ENCODE measurements at places on chromosomes 3 and 15.

GRCh38 chr15:55824857-55825613, 82.1 kb upstream of the PRTG start:
- DNase-seq: no peak

GRCh38 chr3:117433427-117433826, 723.8 kb downstream of the TUSC7 start:
- no peak for DNase-seq

DNA sequence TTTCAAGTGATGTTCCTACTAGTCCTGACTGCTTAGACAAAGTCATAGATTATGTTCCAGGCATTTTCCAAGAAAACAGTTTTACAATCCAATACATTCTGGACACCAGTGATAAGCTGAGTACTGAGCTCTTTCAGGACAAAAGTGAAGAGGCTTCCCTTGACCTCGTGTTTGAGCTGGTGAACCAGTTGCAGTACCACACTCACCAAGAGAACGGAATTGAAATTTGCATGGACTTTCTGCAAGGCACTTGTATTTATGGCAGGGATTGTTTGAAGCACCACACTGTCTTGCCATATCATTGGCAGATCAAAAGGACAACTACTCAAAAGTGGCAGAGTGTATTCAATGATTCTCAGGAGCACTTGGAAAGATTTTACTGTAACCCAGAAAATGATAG, 3.8 kb downstream of the TIPARP start:
- DNase-seq: no peak

- DNase-seq: no peak
These were observed 68.0 kb upstream of the HES1 start for GRCh38 chr3:194067949-194068362.

- DNase-seq: no peak
These were observed 34.8 kb downstream of the EHD4 start for GRCh38 chr15:41937568-41937923.

DNA sequence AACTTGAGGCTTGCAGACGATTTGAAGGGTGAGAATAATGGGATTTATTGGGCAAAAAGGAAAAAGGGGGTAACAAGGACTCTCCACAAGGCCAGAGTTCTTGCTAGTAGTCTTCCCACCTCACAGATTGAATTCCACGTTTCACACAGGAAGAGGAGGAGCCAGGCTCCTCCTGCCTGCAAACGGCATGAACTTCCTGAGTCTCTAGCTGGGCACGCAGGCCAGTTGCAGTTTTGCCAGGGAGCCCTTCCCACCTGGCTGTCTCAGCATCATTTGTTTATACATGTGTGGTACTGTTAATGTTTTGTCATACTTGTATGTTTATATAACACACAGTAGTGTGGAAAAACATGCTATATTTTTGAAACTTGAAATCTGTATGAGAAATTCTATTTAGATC, 155.0 kb downstream of the NLGN1 start:
- DNase-seq: no peak

GRCh38 chr3:194984066-194984465, 286.9 kb downstream of the XXYLT1 start:
- no peak for DNase-seq

DNA sequence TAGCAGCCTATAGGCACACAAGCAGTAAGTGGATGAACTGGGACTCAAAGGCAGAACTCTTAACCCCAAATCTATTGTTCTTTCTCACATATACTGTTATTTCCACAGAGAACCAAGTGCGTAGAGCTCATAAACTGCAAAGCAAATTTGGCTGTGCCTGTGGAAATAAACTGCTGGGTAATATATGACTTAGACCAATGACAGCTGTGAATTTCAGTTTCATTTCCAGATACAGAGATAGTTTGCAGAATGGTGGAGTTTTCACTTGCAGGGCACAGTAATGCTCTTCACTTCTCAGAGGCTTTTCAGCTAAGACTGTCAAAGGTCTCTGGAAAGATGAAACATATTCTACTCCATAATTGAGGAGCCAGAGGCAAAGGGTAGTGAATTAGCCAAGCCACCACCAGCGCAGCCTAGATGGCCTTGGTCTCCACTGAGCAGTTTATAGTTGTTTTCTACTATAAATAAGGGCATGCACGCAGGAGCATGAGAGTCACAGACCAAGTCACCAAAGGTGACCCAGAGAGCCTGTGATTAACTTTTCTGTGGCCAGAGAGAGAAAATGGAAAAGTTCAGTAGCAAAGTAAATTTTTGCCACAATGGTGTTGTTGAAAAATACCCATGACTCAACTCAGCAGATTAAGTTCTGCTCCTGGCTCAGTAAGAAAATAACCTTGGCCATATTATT, 180.7 kb upstream of the GRM7 start:
- no peak for DNase-seq

- DNase-seq: no peak
These were observed 761.7 kb upstream of the SEMA6D start for GRCh38 chr15:46955576-46955975.

GRCh38 chr15:40352281-40352901, 1.6 kb downstream of the PHGR1 start:
- DNase-seq: no peak

GRCh38 chr15:42324308-42324707, 35.0 kb upstream of the CAPN3 start:
- no peak for DNase-seq

DNA sequence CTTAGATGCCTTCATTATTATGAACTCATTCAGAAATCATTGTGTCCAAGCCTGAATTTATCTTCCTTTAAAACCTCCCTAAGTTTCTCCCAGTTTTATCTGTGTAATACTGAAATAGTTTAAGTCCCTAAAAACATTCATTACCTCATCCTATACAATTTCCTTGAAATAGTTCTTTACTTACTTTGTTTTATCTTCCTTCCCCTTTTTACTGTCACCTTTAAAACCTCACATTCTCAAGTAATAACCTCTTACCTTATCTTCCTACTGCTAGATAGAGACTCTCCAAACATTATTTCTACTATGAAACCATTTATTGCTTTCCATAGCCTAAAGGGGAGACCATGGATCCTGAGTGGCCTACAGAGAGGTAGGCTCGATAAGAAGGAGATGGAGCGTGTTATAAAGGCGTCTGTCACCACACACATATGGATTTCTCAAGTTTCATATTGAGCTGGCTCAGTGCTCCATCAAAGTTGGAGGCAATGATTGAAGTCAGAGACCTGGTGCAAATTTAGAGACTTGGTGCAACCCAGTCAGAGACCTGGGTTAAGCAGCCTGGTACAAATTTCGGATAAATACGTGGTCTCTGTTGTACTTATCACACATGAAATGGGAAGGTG, 140.4 kb downstream of the NFKBIZ start:
- no peak for DNase-seq

DNA sequence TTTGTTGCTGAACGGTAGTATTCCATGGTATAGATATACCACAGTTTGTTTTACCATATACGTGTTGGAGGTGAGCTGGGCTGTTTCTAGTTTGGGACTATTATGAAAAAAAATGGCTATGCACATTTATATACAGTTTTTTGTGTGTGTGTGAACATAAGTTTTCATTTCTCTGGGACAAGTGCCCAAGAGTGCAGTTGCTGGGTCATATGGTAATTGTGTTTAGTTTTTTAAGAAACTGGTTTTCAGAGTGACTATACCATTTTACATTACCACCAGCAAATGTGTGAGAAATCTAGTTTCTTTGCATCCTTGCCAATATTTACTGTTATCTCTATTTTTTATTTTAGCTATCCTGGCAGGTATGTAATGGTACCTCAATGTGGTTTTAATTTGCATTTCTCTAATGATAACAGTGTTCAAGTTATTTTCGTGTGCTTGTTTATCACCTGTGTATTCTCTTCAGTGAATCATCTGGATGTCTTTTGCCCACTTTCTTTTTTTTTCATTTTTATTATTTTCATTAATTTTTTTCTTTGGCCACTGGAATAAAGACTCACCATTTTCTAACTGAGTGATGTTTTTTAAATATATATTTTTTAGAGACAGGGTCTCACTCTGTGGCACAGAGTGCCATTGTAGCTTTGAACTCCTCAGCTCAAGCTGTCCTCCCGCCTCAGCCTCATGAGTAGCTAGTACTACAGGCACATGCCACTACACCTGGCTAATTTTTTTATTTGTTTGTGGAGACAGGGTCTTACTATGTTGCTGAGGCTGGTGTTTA, 75.3 kb downstream of the ZNF609 start:
- no peak for DNase-seq

DNA sequence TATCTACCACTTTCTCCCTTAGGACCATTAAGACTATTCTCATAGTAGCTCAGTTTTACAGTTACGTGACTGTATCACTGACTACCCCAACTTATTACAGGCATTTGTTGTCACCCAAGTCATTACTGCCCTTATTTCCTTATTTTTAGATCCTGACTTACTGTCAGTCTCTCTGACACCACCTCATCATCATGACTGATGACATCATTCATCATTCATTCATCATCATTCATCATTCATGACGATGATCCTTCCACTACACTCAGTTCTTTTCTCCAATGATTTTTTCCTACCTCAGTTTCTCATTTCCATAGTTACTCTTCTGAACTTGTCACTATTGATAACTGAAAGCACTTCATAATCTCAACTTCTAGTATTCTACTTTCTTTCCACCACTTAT, 83.8 kb downstream of the ADAM10 start:
- no peak for DNase-seq

DNA sequence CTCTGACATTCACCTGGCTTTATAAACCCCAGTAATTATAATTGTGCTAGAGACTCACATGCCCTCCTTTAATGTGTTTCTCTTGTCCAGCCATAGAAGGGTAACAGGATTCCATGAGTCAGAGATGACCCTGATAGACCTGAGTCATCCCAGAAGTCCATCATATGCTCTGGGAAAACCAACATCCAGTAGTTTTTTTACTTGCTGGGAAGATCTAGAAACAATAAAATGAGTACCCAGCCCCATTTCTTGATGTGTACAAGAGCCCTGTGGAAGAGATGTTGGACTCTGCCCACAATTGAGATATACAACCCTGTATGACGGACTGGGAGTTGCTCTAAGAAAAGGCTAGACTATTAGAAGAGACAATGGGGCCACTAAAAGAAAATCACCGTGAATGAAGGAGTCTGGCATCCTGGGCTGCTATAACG, 22.4 kb upstream of the THUMPD3 start:
- DNase-seq: no peak

GRCh38 chr15:40785814-40786213, 16.0 kb downstream of the C15orf62 start:
- DNase-seq: no peak

GRCh38 chr3:124116906-124117305, 125.0 kb upstream of the ROPN1 start:
- no peak for DNase-seq

DNA sequence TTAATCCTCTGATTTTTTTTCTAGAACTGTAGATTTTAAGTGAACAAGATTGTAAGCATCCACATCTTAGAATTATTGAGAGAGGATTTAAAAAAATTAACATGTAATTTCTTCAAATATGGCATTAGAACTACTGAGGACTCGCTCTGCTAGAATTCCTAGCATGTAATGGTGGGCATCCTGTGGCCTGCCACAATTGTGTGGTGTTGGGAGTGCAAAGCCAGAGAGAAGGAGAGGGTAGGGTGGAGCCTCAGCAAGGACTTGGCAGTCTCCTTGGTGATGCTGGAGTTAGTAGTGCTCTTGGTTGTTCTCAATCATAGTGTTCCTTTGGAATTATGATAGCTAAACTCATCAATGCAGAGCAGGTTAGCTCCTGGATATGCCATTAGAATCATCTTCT, 443.9 kb upstream of the TBL1XR1 start:
- no peak for DNase-seq

- DNase-seq: no peak
These were observed 558.5 kb downstream of the MECOM start for GRCh38 chr3:169104972-169105371.

DNA sequence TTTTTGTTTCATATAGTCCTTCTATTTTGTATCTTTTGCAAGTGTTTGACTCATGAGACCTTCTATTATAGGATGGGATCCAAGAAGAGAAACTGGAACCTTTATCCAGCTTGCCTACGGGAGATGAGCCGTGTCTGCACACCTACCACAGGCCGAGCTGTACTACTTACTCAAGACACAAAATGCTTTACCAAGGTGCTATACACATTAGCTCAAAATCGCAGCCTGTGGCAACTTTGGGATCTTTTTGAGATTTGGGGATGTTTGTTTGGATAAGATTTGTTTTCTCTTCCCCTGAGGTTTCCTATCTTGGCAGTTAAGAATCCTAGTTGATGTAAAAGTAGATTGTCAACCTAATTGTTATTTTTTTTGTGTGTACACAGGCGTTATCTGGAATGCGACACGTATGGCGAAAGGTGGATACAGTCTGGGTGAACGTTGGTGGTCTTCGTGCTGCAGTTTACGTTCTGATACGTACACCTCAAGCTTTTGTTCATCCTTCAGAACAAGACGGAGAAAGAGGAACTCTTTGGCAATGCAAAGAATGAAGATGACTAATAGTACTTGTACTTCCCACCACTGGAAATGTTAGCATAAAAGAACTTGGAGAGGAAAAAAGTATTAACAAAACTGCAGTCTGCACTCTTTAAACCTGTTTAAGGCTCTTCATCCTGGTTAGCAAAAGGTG, 13.1 kb upstream of the SETD5 start:
- no peak for DNase-seq

All from cortex of kidney (tissue), 1 donor.